KG1 (cell line): ENCODE measurements at places on chromosomes 5 and 9.

DNA sequence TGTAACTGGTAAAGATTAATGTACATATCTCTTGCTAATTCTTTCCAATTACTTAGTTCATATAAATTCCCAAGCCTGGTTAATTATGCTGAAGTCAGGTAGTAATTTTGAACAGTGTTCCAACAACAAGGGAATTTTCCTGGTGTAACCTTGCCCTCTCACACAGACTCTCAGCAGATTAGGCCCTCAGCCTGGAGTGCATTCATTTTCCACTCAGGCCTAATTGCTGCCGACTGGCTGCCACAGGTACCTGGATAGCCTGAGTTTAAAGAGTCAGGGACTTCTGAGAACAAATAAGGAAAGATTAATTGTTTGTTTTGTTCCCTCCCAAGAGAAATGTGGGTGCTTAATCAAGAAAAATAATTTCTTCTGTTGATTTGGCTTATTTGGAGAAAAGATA, 71.4 kb downstream of the PPIC start:
- DNase-seq = no peak

DNA sequence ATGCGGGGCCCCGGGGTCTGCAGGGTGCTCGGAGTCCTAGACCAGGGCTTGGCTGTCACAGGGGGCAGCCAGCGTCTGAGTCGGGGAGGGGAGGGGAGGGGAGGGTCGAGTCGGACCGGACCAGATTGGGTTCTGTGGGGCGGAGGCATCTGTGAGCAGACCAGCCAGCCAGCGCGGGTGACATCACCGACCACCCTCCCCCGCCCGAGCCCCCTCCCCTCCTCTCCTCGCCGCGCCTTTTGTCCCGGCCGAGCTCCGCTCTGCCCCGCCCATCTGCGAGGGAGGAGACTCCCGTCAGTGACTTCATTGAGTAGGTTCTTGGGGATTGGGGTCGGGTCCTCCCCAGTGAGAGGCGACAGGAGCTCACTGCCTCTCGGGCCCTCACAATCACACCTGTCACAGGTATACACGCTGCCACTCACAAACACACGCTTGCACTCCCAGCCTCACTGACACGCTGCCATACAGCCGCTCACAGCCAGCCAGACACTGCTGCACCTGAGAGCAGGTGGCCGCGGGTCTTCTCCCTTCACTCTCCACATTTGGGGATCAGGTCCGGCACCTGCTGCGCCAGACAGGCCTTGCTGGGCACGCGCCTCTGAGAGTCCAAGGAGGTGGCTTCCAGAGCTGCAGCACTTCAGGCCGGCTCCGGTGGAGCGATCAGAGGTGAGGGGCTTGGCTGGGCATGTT, 546 bp downstream of the DNAJB5 start:
- no peak for DNase-seq

DNA sequence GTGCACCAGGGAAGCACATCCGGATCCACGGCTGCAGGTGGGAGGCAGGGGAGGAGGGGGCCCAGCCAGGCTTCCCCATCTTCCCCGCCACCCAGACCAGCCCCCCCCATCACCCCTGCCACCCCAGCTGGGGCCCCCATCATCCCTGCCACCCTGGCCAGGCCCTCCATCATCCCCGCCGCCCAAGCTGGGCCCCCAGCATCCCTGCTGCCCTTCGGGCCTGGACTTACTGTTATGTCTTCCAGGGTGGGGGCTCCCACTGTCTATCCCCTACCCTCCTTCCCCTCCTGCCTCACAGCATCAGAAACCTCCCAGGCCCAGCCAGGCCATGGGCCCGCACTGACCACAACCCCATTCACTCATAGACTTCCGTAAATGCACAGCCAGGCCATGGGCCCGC, 27.5 kb downstream of the SLC6A18 start:
- DNase-seq = no peak

DNA sequence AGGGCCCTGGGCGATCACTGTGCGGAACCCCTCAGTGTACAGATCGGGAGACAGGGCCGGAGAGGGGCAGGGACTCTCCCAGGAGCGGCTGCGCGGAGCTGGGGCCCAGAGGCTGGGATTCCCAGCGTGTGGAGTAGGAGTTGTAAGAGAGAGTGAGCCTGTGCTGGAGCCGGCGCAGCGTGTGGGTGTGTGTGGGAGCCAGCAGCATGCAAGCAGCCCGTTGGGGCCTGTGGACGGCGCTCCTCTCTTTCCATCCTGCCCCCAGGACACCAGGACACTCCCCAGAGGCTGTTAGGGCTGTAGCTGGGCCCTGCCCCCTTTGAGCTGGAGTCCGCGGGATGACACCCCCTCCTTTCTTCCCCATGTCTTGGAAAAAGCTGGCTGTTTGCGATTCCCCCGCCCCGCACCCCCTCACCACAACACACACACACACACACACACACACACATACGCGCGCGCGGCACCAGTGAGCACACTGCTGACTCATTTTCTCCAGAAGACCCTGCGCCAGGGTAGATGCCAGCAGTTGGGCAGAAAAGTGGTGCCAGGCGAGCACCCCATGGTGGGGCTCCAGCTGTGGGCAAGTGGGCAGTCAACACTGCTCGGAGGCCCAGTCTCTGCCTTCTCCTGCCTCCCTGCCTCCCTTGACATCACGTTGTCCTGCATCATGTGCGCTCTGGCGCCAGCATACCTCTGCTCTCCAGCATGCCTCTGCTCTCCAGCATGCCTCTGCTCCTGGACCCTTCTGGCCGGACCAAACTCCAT, 1.5 kb downstream of the COL27A1 start:
- no peak for DNase-seq

DNA sequence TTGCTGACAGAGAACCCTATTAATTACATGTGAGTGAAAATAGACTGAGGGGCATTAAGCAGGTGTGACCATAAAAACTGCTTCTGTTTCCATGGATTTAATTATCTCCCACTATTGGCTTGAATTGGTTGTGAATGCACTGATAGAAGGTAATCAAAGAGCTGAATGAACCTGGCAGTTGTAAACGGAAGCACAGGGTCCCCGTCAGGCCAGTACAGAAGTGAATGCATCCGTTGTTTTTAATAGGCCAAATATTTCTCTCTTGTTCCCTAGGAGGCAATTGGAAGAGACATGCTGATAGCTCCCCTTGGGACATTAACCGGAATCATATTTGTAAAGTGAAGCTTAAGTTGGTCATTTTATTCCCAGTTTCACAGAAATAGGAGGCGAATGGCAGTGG, 147.0 kb downstream of the CAVIN4 start:
- DNase-seq = no peak

- no peak for DNase-seq
These were observed 65.3 kb downstream of the CSNK1A1 start for GRCh38 chr5:149485655-149486615.

DNA sequence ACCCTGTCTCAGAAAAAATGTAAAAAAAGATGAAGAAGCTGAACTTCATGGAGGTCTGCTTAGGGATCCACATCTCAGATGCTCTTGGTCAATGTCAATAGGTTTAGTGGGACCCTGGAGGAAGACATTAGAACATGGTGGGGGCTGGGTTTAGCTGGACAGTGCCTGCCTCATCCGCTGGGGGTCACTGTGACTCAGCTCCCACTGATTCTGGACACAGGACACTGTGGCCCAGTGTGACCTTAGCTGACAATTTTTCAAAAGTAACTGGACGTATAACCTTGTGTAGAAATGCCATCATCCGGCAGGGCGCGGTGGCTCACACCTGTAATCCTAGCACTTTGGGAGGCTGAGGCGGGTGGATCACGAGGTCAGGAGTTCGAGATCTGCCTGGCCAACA, 7.3 kb upstream of the HNRNPAB start:
- no peak for DNase-seq
